Tibial nerve (tissue), 4 donors: ENCODE measurements at places on chromosomes 2 and 18.

DNA sequence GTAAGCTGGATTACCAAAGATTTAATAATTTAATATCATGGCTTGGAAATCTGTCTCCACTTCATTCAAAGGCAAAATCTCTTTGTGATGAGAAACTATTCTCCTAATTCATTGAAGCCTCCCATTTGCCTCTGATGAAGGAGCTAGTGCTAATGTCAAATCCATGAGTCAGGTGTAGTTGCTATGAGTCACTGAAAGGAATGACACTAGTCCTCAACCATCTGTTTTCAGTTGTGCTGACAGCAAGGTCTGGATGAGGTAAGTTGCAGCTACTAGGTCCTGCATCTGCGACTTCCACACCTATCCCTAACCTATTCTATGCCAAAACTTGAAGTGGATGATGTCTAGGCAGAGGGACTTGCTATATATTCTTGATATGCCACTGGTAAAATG is 324.0 kb upstream of the UBE2E3 start:
- DNase-seq = no peak

DNA sequence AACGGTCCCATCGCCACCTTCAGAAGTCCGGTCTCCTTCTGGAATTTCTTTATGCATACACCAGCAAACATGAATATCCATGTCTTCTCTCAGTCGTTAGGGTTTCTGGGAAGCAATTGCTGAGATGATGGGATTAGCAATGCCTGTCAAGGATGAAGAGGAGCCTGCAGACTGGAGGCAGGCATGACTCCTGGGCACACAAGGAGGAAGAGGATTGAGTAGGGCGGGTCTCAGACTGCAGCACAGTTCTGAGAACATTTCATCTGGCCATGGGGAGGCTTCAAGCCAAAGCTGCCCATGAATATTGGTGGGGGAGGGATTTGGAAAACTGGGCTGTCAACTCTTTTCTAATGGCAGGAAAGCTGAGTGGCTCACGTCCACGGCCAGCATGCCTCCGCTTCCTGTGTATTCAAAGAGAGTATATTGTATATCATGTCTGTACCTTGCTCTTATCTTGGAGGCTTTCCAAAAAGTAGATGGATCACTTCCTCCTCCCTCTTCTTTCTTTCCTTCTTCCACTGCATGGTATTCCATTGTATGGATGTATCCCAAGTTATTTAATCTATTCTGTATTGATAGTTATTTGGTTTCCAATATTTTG is 24.5 kb downstream of the MC2R start:
- DNase-seq = no peak

DNA sequence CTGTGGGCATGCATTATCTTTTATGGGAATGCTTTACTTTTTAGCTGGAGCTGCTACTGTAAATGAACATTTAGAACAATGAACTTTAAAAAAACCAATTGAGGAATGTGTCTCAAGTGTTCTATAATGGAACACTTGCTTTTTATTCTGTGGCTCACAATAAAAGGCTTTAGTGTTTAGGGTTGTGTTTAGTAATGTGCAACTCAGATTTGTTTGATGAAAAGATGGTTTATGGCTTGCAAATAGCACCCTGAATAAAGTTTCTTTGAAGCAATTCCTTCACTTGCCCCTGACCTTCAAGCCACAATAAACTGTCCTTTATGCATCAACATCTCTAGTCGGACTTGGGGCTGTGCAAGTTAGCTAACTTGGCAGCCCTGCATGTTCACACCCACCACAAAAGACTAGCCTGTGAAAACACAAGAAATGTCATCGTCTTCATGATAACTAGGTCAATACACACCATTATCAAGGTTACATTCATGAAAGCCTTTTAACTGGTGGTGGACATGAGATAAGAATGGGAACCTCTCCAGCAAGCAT is 98.7 kb downstream of the MYO1B start:
- no peak for DNase-seq

DNA sequence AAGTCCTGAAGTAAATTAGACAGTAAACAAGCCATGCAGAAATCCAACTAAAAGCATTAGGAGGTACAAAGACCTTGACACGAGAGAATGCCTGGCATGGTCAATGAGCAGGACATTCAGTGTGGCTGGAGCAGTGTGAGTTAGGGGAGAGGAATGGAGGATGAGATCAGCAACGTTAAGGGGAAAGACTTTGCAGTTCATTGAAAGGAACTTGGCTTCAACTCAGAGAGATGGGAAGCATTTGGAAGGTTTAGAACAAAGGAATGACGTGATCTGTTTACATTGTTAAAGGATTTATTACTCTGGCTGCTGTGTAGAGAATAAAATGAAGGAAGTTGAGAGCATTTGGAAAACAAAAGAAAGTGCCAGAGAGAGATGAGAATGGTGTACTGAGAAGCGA is 621.3 kb downstream of the XIRP2 start:
- no peak for DNase-seq

DNA sequence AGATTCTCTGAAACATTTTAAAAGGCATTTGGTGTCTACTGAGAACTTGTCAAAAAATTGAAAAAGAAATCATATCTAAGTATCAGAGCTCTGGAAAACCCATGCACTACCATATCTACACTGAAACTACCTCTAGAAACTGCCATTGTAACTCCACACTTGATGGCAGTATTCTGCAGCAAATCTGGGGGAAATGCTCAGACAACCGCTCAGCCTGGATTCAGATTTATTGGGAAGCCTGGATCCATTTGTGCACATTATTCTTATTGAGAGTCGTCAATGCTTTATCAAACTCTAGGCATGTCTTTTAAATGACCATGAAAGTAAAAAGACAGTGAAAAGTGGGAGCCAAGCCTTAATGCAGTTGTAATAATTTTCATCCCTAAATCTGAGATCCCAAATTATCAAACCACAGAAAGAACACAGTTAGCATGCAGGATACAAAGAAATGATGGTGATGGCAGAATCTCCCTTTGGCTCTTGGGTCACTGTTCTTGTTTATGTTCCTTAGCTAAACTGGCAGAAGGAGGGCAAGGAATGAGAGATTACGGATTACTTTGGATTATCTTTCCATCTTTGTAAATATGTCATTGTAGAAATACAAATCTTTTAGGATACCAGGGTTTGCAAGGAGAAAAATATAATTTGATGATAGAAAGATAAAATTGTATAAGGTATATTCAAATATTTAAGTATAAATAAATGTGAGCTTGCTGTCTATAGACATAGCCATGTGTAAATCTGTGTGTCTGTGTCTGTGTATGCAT is 512.1 kb upstream of the SYT4 start:
- no peak for DNase-seq

DNA sequence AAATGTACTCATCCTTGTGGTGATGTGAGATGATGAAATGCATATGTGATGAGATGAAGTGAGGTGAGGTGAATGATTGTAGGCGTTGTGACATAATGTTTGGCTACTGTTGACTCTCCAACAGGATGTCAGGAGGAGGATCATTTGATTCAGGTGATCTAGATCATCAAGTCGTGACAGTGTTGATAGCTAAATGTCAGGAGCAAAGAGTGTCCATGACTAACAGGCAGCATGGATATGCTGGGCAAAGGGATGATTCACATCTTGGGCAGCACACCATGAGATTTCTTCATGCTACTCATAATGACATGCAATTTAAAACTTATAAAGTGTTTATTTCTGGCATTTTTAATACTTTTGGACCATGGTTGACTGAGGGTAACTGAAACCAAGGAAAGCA is 40.2 kb upstream of the UBXN4 start:
- no peak for DNase-seq
